ENCODE measurements at places on chromosomes 11 and 22.

DNA sequence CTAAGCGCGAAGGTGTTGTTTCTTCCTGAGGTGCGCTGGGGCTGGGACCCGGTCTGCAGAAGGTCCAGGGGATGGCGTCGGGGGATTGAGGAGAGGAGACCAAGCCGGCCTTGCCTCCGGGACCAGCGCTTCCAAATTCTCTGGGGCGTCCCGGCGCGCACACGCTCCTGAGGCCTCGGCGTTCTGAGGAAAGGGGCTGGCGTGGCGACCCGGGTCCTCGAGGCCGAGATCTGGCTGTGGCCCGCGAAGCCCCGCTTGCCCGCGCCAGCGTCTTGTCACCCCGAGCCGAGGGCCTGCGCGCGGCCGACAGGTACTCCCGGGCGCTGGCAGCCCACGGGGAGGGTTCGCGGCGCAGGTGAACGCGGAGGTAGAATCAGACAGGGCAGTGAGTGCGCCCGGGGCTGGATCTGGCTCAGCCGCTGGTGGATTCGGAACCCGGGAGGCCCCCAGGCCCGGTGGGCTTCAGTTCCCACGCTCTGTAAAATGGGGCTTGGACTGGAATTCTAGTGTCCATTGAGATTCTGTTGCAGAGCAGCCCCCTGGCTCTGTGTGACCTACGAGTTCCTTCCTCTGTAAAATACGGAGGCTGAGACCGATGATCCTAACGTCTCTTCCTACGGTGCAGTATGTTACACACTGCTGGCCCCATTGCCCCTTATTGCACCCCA, 14.7 kb downstream of the SSH3 start:
- no peak for DNase-seq

DNA sequence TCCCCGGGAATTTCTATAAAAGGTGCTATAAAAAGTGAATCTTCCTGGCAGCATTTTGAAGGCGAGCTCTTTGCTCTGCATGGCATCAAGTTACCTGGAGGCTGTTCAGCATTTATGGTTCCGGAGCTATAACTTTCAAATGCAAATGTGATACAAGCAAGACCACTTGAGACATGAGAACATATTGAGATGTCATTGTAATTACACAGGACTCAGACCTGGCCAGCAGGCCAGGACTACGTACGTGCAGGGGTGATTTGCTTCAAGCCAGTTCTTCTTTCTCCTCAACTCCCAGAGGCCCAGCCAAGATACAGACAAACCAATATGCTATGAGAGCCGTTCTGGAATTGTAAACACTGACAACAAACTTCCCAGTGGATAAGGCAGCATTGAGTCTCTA, 227.4 kb upstream of the FAT3 start:
- no peak for DNase-seq

DNA sequence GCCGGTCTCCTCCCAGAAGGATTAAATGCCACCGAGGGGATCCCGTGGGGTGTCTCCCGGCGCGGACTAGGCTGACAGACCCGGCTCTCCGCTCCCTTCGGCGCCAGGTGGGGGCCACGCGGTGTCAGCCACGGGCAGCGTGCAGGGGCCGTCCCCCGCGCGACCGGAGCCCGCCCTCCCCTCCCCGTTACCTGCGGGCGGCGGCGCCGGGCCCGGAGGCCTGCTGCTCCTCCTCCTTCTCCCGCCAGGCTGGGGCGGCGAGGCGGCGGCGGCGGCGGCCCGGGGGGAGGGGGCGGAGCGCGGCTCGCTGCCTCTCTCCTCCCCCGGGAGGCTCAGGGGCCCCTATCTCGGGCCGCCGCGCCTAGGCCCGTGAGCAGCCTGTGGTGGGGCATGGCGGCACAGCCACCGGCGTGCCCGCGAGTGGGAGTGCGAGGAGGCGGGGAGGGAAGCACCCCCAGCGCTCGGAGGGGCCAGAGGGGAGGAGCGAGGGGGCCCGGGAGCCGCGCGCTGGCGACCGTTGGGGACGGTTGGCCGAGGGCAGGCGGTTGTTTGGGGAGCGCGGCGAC, 450 bp downstream of the ZBTB44 start:
- peak; percentile 76 for DNase-seq

DNA sequence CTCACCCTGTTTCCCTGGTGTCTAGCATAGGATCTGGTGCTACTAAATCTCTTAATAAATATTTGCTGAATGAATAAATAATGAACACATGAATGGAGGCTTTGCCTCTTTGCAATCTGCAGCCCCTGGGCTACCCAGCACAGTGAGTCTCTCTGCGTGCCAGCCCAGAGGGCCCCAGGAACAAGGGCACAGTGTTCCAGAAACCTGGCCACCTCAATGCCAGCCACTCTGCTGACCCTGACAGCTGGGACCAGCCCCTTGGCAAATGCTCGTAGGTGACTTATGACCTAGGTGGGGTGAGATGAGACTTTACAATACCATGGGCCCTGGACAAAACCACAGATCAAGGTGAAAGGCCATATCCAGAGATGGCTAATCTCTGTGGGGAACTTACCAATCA, 31.6 kb downstream of the UQCR10 start:
- DNase-seq: no peak

DNA sequence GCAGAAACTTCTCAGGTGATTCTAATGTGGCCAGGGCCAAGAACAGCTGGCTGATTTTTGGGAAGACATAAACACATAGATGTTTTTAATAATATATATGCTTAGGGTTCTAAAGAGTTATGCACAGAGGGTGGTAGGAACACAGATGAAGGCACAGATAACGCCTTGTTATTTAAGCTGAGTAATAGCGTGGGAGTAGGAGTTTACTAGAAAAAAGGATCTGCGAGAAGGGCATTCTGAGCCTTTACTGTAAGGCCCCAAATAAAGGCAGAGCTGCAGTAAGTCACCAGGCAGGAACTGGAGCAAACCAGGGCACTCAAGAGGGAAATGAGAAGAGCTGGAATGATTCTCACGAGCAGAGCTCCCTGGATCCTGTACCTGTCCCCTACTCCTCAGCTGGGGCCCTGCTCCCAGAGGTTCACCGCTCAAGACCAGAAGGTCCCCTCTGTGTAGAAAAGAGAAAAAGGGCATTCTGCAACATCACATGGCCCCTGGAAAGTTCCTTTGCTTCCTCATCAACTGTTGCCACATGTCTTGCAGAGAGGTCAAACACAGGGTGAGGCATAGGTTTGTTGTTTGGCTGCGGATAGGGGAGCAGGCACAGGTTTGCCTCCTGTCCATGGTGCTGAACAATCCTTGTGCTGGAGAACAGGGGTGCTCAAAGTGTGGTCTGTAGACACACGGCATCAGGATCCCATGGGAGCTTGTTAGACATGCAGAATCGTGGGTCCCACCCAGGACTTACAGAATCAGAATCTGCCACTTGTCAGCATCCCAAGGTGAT, 125.7 kb downstream of the TENM4 start:
- DNase-seq: no peak

DNA sequence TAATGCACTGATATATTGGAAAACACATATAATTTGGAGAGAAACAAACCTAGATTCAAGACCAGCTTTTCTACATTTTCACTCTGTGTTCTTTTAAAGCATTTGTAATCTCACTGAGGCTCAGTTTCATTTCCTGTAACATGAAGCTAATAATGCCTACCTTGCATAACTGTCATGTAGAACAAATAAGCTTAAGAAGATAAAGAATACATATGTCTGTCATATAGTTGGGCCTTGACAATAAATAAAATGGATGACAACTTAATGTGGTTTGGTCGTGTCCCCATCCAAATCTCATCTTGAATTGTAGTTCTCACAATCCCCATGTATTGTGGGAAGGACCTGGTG, 35.2 kb upstream of the FIBIN start:
- no peak for DNase-seq

GRCh38 chr11:17976651-17977050, 36.2 kb downstream of the SERGEF start:
- no peak for DNase-seq

All from NCI-H1105 treated with DMSO at 0.1 percent for 48 hours (cell line).